Fibroblast of lung (primary cell): ENCODE measurements at places on chromosomes 6 and 20. TPM values are rescaled to one million over a fixed set of nuclear protein-coding genes. Genes with fewer than 3 reads are reported as not detected.

GRCh38 chr6:130453230-130453629 lies 87.4 kb downstream of the TMEM200A start:
- no peak overlapping the region for H3K27ac ChIP-seq
- H3K36me3 ChIP-seq = no peaks in the 10 kb centered on the region
- DNase-seq = no peak
- no peaks in the 10 kb centered on the region for H3K4me1 ChIP-seq

DNA sequence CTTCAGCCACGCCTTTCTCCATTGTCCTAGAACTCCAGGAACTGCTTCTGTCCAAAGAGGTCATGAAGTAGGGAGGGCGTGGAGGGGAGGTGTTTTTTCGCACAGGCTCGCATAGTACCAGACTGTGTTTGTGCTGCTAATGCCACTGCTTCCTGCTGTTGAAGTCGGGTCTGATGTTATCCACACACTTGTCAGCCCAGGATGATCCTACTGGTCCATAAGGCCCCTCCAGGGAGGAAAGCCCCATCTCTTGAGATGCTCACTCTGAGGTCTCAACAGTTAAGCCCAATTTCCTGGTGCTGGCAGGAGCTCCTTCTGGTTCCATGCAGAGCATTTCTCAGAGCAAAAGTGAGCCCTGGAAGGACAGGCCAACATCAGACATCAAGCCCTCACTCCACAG lies 65.6 kb downstream of the C6orf118 start:
- DNase-seq = no peak
- H3K36me3 ChIP-seq = no peaks in the 10 kb centered on the region
- no peaks in the 10 kb centered on the region for H3K27me3 ChIP-seq
- H3K4me1 ChIP-seq = no peaks in the 10 kb centered on the region
- H3K27ac ChIP-seq = no peak overlapping the region
- H3K4me3 ChIP-seq = no peak overlapping the region

Gene XKR7
- not detected in 2 replicates for total RNA-seq

DNA sequence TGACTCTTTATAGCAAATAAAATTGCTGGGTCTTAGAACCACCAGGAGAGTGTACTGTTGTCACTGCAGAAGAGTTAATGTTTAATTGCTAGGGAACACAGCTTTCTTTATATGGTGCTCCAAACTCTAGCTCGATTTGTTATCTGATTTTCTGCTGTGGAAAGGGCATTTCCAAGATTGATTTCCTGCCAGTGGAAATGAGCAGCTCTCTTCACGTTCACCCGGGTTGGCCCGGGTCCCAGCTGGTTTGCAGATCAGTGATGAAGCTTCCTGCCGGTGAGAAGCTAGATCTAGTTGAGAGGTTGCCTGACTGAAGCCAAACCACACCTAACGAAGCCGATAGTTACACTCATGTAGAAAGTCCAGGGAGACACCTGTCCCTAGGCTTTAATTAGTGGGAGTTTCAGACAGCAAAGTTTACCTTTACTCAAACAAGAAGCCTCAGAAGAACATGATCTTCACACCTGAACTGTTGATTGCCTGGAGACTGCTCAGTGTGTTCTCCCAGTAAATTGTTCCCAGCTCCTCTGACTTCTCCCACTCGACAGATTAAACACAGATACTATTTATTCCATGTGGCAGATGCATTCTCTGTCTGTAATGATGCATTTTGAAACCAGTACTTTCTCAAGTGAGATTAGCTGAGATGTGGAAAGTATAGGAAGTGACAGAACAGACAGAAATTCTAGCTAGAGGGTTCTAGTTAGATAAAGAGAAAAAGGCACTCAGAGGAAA lies 27.8 kb downstream of the PAQR8 start:
- DNase-seq = peak; percentile 15
- H3K27ac ChIP-seq = no peak overlapping the region
- H3K4me1 ChIP-seq = peaks cover 4% of the 10 kb centered on the region
- H3K36me3 ChIP-seq = no peaks in the 10 kb centered on the region

DNA sequence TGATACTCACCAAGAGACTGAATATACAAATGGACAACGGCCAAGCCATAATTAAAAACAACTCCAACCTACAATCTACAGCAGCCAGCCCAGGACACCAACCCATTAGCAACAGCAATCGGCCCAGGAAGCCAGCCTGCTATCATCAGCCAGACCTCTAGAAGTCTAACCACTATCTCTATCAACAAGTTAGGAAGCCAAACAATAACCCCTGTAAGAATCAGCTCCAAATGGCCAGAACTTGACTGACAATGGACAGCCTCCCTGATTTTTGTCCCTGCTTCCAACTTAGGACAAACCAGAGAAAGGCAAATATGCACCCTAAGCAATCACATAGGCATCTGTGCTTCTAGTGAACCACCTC lies 511.8 kb upstream of the JARID2 start:
- peak overlapping the region; percentile 69 for H3K27ac ChIP-seq
- H3K27me3 ChIP-seq = no peaks in the 10 kb centered on the region
- no peak overlapping the region for H3K4me3 ChIP-seq
- DNase-seq = peak; percentile 20
- H3K4me1 ChIP-seq = peaks cover 12% of the 10 kb centered on the region

- no peak overlapping the region for H3K27ac ChIP-seq
- H3K27me3 ChIP-seq = no peaks in the 10 kb centered on the region
- no peaks in the 10 kb centered on the region for H3K4me1 ChIP-seq
- no peak overlapping the region for H3K4me3 ChIP-seq
- DNase-seq = no peak
These were observed 12.8 kb downstream of the MYLK4 start for GRCh38 chr6:2737885-2738284.

DNA sequence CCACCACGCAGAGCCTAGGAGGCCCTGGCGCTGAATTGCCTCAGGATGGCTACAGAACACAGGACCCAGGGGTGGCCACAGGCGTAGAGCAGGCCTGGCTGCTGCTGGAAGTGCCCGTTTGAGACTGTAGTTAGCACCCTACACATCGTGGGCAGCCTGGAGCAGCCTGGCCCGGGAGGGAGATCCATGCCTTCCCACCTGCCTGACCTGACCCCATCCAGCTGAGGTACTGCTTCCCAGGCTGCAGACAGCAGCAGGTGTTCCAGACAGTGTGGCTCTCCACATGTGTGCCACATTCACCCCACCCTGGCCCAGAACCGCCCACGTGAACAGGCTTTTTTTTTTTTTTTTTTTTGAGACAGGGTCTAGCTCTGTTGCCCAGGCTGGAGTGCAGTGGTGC lies 20.9 kb upstream of the MAP1LC3A start:
- H3K4me1 ChIP-seq = no peaks in the 10 kb centered on the region
- DNase-seq = no peak
- peaks cover 35% of the 10 kb centered on the region for H3K36me3 ChIP-seq
- no peak overlapping the region for H3K27ac ChIP-seq
- no peaks in the 10 kb centered on the region for H3K27me3 ChIP-seq

- no peak overlapping the region for H3K4me3 ChIP-seq
- no peaks in the 10 kb centered on the region for H3K4me1 ChIP-seq
- no peak overlapping the region for H3K27ac ChIP-seq
- DNase-seq = no peak
- no peaks in the 10 kb centered on the region for H3K27me3 ChIP-seq
These were observed 6.0 kb downstream of the PCMT1 start for GRCh38 chr6:149755300-149756260.

- no peak overlapping the region for H3K4me3 ChIP-seq
- no peaks in the 10 kb centered on the region for H3K4me1 ChIP-seq
- no peaks in the 10 kb centered on the region for H3K27me3 ChIP-seq
- H3K27ac ChIP-seq = no peak overlapping the region
- no peaks in the 10 kb centered on the region for H3K36me3 ChIP-seq
These were observed 113.5 kb downstream of the CD83 start for GRCh38 chr6:14231071-14231483.

DNA sequence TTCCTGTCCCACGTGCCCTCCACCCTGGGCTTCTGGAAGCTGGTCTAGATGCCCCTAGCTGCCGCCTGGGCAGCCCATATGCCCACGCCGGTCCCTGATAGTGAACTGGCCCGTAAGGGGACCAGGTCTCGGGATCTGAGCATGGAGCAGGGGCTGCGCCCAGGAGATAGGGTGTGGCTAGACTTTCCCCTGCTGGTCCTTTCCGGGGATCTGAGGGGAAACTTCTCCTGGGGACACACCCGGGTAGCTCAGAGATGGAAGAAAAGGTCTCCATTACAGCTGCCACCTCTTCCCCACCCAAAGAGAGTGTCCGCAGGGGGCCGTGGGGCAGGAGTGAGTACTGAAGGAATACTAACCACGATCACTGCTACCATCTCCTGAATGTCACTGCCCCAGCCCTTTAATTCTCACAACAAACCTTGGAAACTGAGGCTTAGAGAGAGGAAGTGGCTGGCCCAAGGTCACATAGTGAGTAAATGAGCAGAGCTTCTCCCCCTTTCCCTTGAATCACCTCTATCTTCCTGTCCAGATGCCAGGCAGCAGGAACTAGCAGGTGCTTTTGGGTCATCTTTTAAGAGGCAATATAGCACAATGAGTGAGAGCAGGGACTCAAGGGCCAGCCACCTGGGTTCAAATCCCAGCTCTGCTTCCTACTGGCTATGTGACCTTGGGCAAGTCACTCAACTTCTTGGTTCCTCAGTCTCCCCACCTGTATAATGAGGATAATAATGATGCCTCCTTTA lies 11.8 kb upstream of the CCN5 start:
- H3K27me3 ChIP-seq = peaks cover 2% of the 10 kb centered on the region
- no peak overlapping the region for H3K4me3 ChIP-seq
- no peaks in the 10 kb centered on the region for H3K36me3 ChIP-seq
- H3K4me1 ChIP-seq = peaks cover 34% of the 10 kb centered on the region
- DNase-seq = no peak

Gene VARS1
- total RNA-seq = 29.8 and 53.5 TPM in 2 replicates

DNA sequence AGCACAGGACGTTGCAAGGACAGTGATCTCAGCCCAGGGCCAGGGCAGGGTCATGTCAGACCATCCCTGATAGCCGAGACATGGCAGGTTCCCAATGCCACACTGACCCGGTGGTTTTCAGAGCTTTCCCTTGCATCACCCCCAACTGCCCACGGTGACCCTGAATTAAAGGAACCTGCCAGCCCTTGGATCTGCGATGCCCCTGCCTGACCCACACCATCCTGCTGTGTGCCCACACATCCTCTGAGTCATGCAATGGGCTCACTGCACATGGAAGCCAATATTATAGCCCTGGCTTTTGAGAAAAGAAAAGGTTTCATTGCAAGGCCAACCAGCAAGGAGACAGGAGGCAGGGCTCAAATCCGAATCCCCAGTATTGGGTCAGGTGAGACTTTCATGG lies 132.6 kb upstream of the CST7 start:
- H3K4me3 ChIP-seq = no peak overlapping the region
- H3K27me3 ChIP-seq = no peaks in the 10 kb centered on the region
- no peaks in the 10 kb centered on the region for H3K36me3 ChIP-seq
- no peak for DNase-seq

Gene HSPA1L
- total RNA-seq = 2.1 and 3.1 TPM in 2 replicates

Gene ARMH2
- not detected in 2 replicates for total RNA-seq

Gene ZCCHC3
- total RNA-seq = 11.6 and 11.8 TPM in 2 replicates

DNA sequence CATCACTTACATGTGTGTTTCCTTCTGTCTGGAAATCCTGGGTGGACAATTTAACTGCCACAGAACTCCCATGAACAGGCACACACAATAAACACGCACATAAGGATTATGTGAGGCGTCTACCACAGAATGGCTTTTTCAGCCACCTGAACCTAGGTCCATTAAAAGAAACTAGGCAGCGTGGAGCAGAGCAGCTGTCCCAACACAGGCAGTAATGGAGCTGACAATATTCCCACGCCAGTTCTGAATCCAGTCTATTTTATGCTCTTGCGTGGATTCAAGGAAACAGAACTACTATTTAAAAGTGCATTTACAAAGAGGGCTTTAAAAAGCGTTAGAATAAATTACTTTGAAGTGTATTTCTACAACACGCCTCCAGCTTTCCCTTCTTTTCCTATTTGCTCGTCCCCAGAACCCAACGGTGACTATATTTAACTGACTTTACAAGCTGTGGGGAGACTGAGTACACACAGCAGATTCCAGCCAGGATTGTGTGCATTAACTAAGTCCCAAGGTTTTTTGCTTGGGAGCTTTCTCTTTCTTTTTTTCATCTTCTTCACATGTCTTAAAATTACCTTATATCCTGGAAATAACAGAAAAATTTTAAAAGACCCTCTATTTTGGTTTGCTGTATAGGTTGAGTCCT lies 95.9 kb downstream of the GMDS start:
- no peaks in the 10 kb centered on the region for H3K4me1 ChIP-seq
- H3K4me3 ChIP-seq = no peak overlapping the region
- no peak overlapping the region for H3K27ac ChIP-seq

Gene BMP7
- under 0.01 TPM in 1 of 2 replicates, not detected in the other for total RNA-seq

- H3K27ac ChIP-seq = no peak overlapping the region
- no peaks in the 10 kb centered on the region for H3K27me3 ChIP-seq
- H3K4me3 ChIP-seq = no peak overlapping the region
These were observed 61.2 kb downstream of the EYA2 start for GRCh38 chr20:46955601-46956556.

DNA sequence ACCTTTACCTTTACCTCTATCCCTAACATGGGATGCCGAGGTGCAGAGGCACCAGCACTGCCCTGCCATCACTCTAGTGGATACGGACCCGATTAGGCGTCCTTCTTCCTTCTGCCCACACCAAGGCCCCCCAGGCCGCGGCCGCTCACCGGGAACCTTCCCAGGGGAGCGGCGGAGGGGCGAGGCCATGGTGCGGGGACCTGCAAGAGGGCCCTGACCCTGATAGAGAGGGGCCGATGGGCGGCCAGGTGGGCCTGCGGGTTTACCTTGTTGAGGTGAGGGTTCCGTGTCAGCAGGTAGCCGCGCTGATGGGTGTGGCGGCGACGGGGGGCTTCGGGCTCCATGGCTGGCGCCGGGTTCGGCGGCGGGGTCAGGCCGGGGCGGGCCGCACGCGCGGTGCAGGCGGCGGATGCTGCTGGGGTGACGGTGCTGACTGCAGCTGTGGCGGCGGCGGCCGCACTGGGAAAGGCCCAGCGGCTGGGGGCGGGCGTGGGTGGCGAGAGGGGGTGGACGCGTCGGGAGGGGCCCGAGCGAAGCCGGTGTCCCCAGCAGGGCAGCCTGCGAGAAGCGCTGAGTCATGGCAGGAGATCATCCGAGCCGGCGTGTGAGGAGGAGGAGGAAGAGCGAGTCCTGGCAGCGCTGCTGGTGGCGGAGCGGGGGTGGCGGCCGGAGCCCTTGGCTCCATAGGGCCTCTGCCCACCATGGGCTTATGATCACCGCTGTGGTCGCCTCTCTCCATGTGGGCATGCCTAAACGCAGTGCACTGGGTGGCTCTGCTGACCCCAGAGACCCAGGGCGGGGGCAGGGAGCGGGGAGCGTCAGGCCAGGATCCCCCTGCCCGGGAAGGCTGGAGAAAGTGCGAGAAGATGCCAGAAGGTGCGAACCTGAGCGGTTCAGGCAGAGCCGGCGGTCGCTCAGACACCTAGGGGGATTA lies at the start of gene ME1:
ME1 (minus strand) TSS at position 441 of the 934 bp plus-strand sequence; CDS start at position 344, 97 bp downstream.
- peak within 1 kb of the TSS; percentile 60 for H3K4me3 ChIP-seq
- H3K4me1 ChIP-seq = peaks cover 2% of the 10 kb centered on the region
- DNase-seq = peak; percentile 80
- H3K27me3 ChIP-seq = no peaks in the 10 kb centered on the region
- peak within 1 kb of the TSS; percentile 84 for H3K27ac ChIP-seq
- H3K36me3 ChIP-seq = no peaks in the 10 kb centered on the region

Gene EFCAB8
- under 0.01 and 0.26 TPM in 2 replicates for total RNA-seq

Gene CPNE5
- total RNA-seq = 0.26 TPM in 1 of 2 replicates, not detected in the other
